Stimulated activated CD4-positive, alpha-beta T cell treated with anti-CD3 and anti-CD28 coated beads, Interleukin-4, amount 100 ng/mL, for 48 hours (primary cell): ENCODE measurements at places on chromosomes 12 and 14.

DNA sequence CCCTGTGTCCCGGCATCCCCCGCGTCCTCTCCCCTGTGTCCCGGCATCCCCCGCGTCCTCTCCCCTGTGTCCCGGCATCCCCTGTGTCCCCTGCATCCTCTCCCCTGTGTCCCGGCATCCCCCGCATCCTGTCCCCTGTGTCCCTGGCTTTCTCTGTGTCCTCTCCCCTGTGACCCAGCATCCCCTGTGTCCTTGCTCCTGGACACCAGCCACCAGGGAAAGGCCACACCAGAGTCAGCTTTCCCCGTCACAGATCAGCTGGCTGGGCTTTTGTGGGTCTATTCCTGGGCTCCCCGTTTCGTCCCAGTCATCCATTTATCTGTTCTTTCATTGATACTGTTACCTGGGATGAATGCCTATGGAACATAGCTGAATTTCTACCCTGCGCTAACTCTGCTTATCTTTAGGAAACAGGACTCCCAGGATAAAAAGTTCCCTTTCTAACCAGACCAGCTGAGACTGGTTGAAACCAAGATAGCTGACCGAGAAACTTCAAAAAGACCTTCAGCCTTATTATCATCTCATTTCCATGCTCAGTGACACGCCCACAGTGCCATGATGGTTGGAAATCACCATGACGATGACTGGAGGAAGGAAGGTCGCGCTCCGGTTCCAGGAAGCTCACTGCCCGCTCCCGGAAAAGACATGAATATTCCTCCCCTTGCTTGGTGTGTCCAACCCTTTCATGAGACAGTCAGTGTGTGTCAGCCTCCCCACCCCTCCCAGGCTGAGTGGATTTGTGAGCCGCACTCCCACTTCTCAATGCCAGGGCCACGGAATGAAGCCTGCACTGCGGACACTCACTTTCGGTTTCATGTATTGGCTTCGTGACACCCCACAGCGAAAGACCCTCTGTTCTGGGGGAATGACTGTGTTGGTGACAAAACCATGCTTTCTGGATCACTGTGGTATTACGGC is 276.4 kb upstream of the SFSWAP start:
- no peak for DNase-seq

DNA sequence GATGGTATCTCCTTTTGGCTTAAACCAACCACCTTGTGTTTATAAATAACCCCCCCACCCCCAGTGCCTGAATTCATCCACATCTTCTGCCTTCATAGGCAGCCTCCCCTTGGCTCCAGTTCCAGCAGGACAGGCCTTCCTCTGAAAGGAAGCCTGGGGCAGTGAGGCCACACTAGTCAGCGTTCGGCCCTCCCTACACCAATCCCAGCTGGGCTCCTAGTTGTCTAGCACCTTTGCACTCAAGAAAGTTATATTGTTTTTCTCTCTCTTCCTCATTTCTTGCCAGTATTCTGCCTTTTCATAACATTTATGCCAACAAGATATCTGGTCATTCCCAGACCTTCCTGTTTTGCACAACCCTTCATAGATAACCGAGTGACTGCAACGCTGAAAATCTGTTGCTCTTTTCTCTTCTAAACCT is 73.1 kb upstream of the ACTN1 start:
- DNase-seq = no peak

- no peak for DNase-seq
Measured at GRCh38 chr14:104265918-104266630, 127.7 kb downstream of the KIF26A start.

DNA sequence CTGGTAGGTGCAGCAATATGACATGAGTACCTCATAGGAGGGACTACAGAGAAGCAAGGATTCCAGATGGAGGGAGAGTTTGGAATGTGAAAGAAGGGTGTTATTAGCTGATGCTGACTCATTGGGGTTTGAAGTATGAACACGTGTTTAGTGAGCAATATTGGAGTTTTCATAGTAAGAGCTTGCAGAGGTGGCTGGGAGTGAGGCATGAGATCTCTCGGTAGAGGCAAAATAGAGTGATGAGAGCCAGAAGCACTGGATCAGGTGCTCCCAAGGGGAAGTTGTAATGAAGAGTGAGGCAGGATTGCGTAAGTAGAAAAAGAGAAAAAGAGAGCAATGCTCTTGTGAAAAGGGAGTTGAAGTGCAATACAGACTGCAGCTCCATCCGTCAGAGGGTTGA is 42.1 kb downstream of the MGST1 start:
- no peak for DNase-seq

GRCh38 chr14:37420622-37421021 is 174.4 kb downstream of the FOXA1 start:
- DNase-seq = no peak

- DNase-seq = no peak
Measured at GRCh38 chr12:26360062-26360461, 164.7 kb downstream of the SSPN start.

GRCh38 chr12:75508159-75508558 is 3.2 kb downstream of the KRR1 start:
- no peak for DNase-seq

GRCh38 chr12:26317942-26318575 is 122.7 kb downstream of the SSPN start:
- DNase-seq = no peak

GRCh38 chr12:753611-754472 is 1.5 kb downstream of the WNK1 start:
- DNase-seq = peak; percentile 33

DNA sequence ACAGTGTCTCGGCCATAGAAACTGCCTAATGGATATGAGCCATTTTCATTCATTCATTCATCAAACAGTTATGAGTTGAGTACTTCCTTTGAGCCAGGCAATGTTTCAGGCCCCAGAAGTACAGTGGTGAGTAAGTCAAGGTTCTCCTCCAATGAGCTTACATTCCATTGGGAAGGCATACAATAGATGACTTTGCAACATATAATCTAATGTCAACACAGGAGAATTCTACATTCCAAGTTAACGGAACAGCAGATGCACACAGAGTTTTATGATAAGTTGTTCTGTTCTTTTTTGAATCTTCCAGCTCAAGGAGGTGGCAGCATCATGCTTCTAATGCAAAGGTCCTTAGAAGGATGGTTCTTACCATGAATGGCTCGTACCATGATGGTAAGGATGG is 3.2 kb upstream of the RFC5 start:
- no peak for DNase-seq

DNA sequence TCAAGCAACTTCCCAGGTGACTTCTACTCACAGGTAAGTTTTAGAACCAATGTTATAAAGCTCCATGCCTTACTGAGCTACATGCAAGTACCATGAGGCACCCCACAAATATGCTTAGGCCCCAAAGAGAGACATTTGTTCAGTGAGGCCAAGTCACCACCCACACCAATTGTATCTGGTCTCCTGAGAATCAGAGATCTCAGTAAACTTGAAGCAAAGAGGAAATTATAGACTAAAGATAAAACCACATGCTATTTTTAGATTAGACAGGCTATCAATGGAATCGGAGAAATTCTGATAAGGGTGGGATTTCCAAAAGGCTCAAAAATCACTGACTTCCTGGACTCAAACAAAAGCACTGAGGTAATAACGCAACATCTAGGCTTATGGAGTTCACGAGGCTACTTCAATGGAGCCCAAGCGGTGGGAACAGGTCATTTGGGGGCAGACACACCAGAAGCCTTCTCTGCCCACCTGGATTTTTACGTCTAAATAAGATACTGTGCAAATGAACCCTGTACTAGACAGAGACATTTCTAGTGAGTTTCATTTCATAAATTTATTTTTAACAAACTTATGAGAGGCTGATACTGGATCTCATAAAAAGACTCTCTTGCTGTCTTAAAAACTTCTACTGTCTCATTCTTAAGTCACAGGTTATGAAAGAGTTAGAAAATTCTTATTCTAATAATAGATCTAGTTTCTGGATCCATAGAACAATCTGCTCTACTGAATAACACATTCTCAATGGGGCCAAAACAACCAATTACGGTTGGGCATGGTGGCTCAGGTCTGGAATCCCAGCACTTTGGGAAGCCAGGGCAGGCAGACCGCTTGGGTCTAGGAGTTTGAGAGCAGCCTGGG is 7.7 kb downstream of the SLC15A4 start:
- DNase-seq = no peak
